H1 (cell line): ENCODE measurements at places on chromosomes 3 and 15. TPM values are rescaled to one million over a fixed set of nuclear protein-coding genes. Genes with fewer than 3 reads are reported as not detected.

Gene FOXB1
- 1.5 and 2.1 TPM in 2 replicates for total RNA-seq

Gene AMIGO3
- total RNA-seq = 1.6 and 2.9 TPM in 2 replicates

Gene UBE2Q2
- total RNA-seq = 22.4 and 22.7 TPM in 2 replicates

Gene ONECUT1
- total RNA-seq = 6.1 and 6.4 TPM in 2 replicates

Gene ZNF620
- total RNA-seq = 20.2 and 21.4 TPM in 2 replicates

Gene GREM1
- total RNA-seq = 0.57 and 1.1 TPM in 2 replicates

Gene GOLGA8R
- 0.10 and 0.34 TPM in 2 replicates for total RNA-seq

Gene TRAK1
- total RNA-seq = 32.7 and 35.4 TPM in 2 replicates

Gene MKRN2OS
- total RNA-seq = 0.41 TPM in 1 of 2 replicates, not detected in the other

Gene ZNF80
- total RNA-seq = not detected in 2 replicates

Gene BCHE
- total RNA-seq = 1.7 and 1.9 TPM in 2 replicates
